ENCODE measurements at places on chromosomes 7 and 10.

DNA sequence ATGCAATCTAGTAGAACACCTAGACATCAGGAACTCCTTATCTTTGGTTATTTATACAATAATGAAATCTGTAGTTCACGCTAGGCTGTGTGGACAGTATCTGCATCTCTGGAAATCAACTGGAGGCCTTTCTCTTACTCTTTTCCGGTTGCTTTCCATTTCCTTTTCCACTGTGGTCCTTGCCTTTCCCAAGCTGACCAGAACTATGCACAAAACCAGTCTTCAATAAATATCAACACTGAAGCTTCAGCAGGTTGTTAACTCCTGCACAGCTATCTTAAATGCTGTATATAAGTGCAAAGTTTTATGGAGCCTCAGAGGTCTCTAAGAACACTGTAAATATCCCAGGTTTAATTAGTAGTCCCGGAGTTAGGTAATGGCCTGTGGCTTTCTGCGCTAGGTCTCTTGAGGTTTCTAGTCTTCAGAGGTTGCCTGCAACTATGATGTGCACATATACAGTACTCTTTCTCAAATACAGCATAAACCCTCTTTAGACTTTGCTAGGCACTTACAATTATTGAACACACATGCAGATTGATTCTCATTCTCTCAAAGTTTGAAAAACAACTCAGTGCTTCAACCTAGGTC is 2.4 kb downstream of the KLLN start:
- no peak for DNase-seq

DNA sequence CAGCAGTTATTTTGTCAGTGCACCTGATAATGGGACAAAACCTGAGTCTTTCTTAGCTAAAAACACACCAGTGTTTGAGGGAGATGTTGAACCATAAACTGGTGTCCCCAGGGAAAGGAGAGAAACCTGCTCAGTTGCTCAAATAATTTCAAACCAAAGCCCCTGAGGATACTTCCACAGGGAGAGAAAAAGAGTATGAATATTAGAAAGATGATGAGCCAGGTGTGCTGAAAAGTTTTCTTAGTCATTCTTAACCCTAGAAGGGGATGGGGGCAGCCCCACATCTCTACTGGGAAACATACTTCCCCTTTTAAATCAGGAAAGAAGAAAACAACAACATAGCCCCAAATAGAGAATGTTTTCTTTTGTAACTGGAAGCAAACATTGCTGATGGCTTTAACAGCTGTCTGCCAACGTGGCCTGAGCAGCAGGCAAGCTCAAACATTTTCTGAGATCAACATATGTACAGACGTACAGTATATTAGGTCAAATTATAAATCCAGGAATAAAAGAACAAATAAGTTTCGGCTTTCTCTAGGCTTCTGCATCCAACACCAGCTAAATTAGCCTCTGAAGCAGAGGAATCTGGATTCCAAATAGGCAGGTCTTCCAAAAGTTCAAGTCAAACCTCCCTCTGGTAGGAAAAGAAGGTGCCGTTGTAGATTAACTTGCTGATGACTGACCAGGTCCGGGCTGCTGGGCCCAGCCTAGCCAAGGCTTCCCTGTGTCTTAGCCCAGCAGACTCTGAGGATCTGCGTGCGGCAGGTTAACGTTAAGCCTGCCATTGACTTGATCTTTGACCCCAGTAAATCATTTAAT is 30.5 kb upstream of the FBXW4 start:
- no peak for DNase-seq

- no peak for DNase-seq
Measured at GRCh38 chr7:130956417-130957136, 222.6 kb upstream of the KLF14 start.

DNA sequence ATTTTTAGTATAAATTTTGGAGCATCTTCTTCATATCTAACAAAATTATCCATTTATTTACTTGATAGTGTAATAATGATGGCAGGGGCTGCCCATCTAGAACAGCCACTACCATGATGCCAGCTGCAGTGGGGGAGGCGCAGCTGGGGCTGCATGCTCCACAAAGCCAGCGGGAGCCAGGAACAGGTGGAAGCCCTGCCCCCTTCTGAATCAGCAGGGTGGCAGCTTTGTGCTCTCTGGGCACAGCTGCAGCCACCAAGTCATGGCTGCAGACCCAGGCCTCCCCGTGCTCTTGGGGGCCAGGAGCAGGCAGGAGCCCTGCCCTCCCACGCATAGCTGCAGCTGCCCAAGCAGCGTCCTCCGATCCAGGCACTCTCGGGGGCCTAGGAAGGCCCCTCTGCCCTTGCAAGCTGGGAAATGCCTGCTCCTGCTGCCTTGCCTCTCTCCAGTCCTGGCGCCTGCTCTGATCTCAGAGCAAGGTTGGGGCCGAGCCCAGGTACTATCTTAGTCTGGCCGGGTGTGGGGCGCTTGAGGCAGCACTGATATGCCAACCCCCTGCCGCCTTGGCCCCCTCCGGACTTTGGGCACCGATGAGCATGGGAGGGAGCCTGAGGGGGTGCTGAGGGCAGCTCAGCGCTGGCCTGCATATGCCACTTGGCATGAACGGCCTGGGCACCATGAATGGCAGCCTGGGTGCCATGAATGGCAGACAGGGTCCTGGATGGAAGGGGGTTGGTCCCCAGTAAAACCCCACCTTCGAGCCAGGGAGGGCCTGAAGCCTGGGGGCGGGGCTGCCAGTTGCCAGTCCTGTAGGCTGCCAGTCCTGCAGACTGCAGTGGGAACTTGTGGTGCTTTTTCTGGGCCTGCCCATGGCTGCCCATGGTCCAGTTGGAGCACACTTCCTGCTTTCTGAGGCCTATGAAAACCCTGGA is 1110.8 kb upstream of the POT1 start:
- no peak for DNase-seq

- DNase-seq, result no peak
Measured at GRCh38 chr7:106225856-106226255, 58.9 kb downstream of the NAMPT start.

DNA sequence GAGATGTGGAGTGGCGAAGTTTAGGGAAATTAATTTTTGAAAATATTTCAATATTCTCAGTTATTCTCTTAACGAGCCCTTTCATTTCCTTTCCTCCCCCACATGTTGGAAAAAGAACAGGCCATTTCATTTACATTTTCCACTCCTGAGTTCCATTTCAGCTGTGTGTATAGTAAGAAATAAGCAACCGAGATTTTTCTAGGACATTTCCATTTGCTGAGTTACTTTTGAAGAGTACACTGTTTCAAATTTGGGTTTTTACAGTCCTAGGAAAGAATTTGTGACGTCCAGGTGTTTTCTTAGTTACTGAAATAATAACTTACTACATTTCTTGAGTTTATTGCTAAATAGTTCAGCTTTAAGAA is 1.2 kb downstream of the SEPTIN7 start:
- DNase-seq, result no peak

GRCh38 chr10:48336978-48337599 is 30.6 kb downstream of the MAPK8 start:
- no peak for DNase-seq

- no peak for DNase-seq
Measured at GRCh38 chr7:146681487-146681886, 564.9 kb downstream of the CNTNAP2 start.

DNA sequence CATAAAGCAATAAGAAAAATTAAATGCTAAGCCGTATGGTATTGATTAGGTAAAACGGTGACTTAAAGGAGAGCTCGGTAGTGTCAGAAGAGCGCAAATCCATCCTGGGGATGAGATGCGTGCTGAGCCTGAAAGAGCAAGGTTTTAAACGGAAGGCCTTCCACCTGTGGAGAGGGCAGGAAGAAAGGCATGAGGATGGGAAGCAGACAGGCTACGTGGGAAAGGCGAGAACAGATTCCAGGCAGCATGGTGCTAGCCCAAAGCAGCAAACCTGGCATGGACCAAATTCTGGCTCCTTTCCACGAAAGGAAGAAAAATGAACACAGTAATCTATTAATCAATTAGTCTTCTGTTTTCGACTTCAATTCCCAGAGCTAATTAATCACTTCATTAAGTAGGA is 103.5 kb downstream of the HIPK2 start:
- DNase-seq, result no peak

DNA sequence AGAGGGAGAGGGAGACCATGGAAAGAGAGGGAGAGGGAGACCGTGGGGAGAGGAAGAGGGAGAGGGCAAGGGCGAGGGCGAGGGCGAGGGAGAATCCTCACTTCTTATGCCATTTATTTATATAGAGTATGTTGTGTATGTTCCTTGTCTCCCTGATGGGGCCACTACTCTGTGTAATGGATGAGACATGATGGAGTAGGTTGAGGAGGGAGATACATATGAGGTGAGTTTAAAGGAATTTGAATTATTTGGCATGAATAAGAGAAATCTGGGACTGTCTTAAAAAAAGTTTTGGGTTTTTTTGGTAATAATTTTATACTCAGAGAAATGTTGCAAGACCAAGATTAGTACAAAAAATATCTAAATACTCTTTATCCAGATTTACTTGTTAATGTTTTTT is 20.1 kb downstream of the CCSER2 start:
- DNase-seq, result no peak

- no peak for DNase-seq
Measured at GRCh38 chr10:63257778-63258177, 124.7 kb downstream of the NRBF2 start.

GRCh38 chr10:103681617-103682399 is 173.6 kb downstream of the SH3PXD2A start:
- DNase-seq, result no peak

- no peak for DNase-seq
Measured at GRCh38 chr10:101778781-101779543, 3.0 kb upstream of the FGF8 start.

GRCh38 chr7:70577078-70577477 is 554.9 kb upstream of the GALNT17 start:
- no peak for DNase-seq

DNA sequence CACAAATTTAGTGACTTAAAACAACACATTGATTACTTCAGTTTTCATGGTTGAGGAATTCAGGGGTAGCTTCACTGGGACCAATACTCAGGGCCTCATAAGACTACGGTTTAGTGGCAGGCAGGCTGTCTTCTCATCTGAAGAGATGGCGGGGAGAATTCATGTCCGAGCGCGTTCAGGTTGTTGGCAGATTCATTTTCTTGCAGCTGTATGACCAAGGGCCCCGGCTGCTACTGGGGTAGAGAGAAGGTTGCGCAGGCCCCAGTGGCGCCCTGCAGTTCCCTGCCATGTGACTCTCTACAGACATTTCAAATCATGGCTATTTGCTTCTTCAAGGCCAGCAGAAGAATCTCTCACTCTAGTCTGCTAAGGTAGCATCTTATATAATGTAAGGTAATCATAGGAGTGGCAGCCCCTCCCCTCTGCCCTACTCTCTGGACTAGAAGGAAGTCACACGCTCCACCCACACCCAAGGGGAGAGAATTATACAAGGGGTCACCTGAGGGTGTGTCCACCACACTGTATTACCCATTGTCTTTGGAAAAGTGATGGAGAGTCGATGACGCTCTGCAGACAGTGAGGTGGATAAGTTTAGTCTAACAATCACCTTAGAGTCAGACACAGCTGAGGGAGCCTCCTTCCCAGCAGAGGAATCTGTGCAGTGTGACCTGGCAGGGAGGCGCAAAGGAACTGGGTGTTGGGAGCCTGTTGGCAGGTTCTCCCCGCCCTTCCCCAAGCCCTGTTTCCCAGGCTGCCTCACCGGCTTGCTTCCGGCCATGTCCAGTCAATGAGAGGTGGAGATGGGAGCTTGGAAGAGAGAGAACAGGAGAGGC is 35.7 kb upstream of the PLEKHA1 start:
- no peak for DNase-seq

- DNase-seq, result no peak
Measured at GRCh38 chr7:27420702-27421101, 178.1 kb downstream of the EVX1 start.

DNA sequence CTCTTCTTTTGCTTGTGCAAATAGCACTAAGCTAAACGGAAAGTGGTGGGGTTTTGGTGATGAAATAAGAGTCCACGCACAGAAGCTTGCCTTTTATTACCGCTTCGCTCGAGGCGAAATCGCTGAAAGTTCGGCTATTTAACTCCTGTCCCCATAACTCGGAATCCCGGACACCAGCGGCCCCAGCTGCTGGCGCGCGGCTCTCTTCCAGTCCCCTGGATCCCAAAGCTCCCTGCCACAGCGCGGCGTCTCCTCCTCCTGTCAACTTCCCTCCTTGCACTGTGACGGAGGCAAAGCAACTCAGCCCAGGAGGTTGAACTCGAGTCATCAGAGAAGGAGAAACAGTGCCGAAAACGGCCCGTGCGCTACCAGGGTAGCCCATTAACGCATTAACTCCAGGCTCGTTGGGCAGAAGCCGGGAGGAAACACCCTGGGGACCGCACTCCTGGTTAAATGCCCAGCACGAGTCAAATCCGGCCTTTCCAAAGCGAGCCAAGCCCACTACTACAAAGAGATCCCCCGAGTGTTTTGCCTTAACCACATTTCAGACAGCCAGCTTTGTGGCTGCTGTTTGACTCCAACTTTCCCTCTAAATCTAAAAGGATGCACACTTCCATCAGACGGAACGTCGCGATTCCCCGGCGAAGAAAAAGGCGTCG is 1.3 kb downstream of the SEMA3D start:
- DNase-seq, result no peak

DNA sequence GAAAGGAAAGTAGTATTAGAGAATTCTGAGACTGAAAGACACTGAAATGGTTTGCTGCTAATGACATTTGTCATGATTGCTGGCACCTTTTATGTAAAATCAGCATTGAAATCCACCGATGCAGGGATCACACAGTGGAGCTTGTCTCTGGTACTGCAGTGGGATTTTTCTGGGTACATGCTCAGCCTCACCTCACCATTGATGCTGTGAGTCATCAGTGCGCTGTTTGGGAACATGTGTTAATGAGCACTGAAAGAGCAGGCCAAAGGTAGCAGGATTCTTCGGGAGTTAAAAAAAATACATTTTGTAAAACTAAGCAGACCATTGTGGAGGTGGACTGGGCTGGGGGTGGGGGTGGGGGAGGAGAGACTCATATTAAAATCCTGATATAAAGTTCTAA is 174.9 kb downstream of the CREB5 start:
- DNase-seq, result no peak

DNA sequence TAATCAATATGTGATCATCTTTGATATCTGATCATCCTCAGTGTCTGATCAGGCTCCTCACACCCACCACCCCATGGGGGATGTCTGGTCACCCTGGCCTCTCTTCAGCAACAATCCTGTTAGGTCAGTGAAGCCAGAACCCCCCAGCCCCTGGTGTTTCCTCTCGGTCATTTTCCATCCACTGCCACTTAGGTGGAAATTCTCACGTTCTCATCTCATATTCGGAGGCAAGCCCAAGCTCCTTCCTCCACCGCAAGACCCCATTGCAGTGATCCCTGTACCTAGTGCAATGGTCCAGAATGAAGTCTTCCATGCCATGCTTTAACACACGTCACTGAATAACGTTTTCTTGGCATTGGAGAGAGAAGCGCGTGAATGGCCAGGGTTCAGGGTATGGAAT is 103.0 kb upstream of the DNAAF5 start:
- no peak for DNase-seq

DNA sequence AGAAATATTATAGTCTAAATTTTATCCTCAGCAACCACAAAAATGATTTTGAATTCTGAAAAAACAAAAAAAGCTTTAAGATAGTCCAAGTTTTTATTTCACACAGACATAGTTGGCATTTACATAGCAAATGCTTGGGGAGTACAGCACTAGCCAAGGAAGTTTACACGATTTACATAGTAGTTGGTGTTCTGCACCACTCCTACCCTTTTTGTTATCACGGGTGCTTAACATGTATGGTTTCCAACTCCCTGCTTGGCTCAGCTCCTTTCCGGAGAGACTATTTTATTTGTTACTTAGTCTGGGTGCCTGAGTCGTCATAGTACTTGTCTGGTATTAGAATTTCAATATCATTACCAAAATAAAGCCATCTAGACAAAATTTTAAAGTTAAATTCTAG is 8.8 kb upstream of the GHRHR start:
- DNase-seq, result no peak
